Thoracic aorta (tissue), 2 donors: ENCODE measurements at places on chromosomes 16 and 17. TPM values are rescaled to one million over a fixed set of nuclear protein-coding genes. Genes with fewer than 3 reads are reported as not detected.

Gene HES7
- total RNA-seq, result not detected

Gene CSH2
- total RNA-seq, result not detected

Gene FNDC8
- not detected for total RNA-seq

Gene TNFRSF13B
- not detected for total RNA-seq

Gene MEOX1
- total RNA-seq, result 5.4 TPM

Gene CA7
- not detected for total RNA-seq

Gene CCDC57
- total RNA-seq, result 58.1 TPM

Gene PRDM7
- not detected for total RNA-seq

Gene TUBG2
- total RNA-seq, result 47.2 TPM

Gene FOXL1
- total RNA-seq, result 52.1 TPM

Gene TEX19
- not detected for total RNA-seq

Gene CRISPLD2
- total RNA-seq, result 116 TPM

DNA sequence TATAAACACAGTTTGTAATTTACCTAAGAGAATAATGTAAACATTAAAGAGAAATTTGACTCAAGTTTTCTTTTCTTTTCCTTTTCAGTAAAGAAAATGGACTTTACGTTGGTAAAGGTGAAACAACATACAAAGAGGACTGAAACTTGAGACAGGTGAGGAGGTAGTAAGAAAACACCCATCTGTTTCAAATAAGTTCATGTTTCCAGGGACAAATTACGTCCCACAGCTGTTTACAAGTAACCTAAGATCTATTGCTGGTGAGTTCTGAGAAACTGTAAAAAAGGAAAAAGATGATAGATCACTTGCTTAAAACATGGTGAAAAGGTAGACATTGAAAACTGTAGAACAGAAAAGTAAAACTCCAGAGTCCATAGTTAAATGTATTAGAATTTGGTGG lies 4.8 kb upstream of the ABCA5 start:
- no peak for DNase-seq

DNA sequence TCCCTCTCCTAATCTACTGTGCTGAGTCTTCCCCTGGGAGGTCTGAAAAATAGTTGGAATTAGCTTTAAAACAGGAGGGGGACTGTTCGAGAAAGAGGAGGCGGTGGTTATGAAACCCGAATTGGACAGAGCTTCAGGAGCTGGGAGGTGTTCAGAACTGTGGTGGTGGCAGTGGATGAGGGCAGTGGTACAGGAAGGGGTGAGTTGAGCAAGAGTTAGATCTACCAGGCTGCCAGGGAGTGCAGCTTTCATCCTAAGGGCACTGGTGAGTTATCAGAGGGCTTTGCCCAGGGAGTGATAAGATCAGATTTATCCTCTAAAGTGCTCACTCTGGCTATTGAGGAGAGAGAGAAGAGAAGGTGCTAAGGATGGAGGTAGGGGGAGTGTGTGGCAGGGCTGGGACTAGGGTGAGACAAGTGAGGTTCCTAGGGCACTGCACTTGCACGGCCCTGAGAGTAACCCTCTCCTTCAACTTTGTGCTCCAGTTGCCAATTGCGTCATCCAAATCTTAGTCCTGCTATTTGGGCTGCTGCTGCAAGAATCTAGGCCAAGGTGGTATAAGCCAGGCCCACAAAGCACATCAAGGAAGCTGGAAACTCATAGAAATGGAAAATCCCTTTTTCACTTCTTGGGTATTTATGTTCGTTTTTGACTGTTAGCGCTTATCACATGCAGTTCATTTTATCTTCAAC lies 540.3 kb downstream of the XYLT1 start:
- no peak for DNase-seq

DNA sequence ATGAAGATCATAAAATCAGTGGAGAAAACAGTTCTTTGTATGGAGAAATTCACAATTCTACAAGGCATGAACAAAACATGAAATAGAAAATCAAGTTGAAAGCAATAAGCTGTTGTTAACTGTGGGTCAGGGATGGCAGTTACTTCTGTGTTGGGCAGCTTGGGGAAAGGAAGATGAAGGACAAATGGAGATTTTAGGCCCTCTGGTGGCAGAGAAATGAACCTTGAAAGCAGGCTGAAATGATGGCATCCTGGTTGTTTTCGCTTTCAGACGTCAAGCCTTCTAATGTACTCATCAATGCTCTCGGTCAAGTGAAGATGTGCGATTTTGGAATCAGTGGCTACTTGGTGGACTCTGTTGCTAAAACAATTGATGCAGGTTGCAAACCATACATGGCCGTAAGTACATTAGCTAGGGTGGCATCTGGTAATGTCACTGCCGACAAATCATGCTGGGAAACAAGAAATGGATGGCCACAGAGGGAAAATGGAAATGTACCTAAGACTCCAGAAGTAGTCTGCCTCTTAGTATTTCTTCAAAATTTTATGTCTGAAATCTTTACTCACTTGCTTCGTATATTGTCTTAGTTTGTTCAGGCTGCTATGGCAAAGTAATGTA lies 108.9 kb downstream of the MAP2K6 start:
- no peak for DNase-seq

DNA sequence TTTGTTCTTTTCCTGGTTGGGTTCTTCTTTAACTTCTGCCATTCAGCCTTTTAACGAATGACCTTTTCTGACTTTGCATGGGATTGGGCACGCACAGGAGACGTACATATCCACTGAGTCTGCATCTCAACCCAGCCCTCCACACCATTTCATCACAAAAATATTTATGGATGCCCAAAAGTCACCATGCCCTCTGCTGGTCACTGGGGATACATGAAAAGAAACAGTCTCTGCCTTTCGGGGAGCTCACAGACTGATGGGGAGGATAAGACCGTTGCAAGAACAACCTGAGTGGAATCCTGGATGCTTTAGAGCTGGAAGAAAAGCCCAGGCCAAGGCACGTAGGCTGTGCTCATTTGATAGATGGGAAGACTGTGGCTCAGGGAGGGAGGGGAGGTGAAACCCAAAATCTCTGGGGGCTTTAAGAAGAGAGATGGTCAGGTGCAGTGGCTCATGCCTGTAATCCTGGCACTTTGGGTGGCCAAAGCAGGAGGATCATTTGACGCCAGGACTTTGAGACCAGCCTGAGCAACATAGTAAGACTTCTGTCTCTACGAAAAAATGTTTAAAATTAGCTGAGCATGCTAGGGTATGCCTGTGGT lies 7.9 kb upstream of the MT2A start:
- DNase-seq, result no peak

DNA sequence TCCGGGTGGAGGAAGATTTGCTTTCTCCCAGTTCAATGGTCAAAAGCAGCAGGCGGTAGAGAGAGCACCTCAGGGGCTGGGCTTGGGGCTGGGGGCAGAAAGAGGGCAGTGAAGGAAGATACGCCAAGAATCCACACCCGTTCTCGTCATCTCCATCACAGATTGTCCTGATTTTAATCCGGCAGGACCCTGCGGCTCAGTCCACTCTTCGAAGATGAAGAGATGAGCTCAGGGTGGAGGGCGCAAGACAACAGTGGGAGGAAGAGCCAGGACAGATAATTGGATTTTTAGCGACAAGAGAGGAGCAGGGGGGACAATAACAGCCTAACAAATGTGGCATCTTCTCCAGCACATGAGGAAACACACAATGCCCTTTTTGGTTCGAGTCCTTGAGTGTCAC lies 165.9 kb downstream of the SDK2 start:
- DNase-seq, result no peak

- DNase-seq, result no peak
Measured at GRCh38 chr16:69566240-69566980, 644 bp downstream of the NFAT5 start.

DNA sequence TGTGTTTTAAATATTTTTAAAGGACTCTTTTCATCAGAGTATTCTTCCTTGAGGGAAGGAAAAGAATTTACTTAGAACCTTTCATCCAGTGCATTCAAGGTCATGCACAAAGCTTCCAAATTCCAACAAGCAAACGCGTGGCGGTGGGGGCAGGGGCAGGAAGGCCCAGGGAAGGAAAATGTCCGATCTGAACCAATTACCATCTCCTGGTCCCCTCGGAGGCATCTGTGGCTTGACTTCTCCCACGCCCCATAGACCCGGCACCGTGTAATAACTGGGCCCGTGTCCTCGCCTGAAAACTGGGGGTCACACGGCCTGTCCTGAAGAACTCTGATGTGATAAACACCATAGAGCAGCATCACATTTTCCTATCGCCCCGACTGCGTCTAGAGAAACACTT lies 18.3 kb downstream of the MEAK7 start:
- DNase-seq, result no peak

- no peak for DNase-seq
Measured at GRCh38 chr16:69073181-69073702, 32.2 kb upstream of the HAS3 start.

DNA sequence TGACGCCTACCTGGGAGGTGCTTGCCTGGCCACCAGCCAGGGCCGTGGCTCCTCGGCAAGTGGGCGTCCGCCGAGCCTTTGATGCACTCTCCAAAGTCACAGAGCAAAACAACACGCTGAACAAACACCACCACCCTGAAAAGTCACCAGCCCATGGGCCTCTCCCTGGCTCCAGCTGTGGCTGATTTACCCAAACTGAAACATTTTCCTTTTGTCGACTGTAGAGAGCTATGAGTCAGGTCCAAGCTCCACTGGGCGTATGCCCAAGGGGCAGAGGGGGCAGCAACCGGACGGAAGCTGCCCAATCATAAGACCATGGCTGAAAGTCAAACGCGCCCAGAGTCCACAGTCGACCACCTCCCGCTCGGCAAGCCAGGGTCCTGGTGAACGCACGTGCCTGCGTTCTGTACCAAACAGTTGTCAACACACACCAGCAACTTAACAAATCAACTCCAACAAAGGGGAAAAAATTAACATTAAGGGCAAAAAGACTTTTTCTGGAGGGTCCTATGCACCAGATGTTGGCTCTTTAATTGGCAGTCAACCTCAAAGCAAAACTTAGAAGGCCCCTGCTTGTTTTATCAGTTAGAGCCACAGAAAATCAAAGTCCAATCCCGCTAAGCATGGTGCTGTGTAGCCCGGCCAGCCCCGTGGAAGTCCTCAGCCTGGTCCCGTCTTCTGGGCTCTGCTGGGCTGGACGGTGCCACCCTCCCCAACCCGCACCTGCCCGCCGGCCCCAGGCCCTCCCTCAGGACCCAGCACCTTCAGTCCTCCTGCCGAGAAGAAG lies 47.3 kb downstream of the TBC1D16 start:
- DNase-seq, result no peak

GRCh38 chr16:77009453-77009852 lies 181.5 kb upstream of the MON1B start:
- no peak for DNase-seq

DNA sequence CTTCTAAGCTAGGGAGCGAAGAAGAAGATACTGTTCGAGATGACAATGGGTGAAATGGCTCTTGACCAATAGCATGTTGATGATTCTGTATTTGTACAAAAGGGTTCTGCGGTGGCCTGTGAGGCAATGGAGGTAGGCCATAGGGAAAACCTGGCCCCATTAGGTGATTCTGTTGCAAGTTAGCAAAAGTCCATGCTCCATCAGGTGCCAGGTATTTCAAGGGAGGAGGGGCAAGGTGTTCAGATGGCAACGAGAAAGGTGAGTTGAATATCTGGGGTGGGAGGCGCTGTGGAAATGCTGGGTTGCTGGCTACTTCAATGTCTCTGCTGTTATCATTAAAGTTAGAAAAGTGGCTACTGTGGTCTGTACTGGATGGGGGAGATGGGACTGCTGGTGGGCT lies 62.8 kb downstream of the CACNG1 start:
- DNase-seq, result no peak

GRCh38 chr16:11759997-11760396 lies 17.3 kb upstream of the TXNDC11 start:
- DNase-seq, result no peak

GRCh38 chr17:50535407-50535806 lies 2.9 kb downstream of the EPN3 start:
- no peak for DNase-seq

DNA sequence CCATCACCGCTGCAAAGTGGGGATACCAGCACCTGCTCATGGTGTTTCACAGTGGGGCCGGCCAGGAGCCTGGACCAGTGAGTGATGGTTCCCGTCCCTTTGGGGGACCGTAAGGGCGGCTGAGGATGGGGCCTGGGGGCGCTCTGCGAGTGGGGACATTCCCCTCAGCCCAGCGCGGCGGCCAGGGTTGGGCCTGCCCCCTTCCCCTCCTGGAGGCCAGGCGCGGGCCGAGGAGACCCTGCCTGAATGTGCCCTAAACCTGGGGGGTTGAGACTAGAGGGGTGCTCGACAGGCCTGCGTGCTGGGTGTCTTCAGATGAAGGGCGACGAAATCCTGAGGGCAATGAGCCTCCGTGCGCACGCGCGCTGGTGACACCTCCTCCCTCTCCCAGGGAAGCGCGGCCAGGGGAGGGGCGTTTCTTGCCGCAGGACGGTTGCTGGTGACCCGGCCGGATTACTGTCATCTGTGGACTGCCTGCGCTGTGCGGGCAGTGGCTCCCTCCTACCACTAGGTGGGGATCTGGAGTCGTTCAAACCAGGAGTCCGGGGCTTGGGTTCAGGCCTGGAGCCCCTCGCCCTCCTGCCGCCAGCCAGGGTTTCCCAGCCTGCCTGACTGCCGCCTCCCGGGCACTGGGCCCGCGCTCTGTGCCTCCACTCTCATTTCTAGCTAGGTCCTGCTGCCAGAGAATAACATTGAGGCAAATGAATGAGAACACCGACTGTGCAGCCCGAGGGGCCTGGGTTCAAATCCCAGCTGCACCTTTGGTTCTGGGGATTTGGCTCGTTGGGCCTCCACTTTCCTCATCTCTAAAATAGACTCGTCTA lies 17.1 kb downstream of the TBX2 start:
- DNase-seq, result peak; percentile 73

GRCh38 chr17:45160447-45161287 lies 1.0 kb upstream of the HEXIM2 start:
- no peak for DNase-seq

DNA sequence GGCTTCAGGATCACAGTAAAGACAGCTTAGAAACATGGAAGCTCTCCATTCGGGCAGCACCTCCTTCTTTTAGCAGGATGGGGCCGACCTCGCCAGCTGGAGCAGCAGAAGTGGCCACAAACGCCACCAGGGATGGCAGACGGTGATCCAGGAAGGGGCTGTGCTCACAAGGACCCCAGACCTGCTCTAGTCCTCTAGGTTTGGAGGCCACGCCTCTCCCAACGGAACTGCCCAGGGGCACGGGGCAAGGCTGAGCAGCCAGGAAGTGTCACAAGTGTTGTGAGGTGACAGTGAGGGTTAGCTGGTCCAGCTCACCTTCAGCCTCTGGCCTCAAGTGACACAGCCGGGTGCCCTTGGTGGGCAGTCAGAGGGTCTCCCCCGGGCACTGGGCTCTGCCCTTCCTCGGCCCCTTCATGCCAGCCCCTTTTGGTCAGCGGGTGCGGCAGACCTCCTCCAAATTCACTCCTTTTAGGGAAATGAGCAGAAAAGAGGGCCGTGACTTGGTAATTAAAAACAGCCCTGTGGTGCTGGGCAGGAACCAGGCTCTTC lies 20.4 kb downstream of the CEP295NL start:
- DNase-seq, result no peak

- no peak for DNase-seq
Measured at GRCh38 chr17:15886804-15887203, 58.1 kb upstream of the ADORA2B start.

- DNase-seq, result no peak
Measured at GRCh38 chr17:78131172-78132083, 857 bp downstream of the TMC8 start.

- no peak for DNase-seq
Measured at GRCh38 chr17:73376636-73377035, 64.8 kb upstream of the CDC42EP4 start.

- DNase-seq, result no peak
Measured at GRCh38 chr17:55545806-55546205, 34.6 kb upstream of the SMIM36 start.

GRCh38 chr17:47949197-47949759 lies 7.9 kb downstream of the PNPO start:
- DNase-seq, result peak; percentile 23

GRCh38 chr16:85800321-85800669 lies 800 bp downstream of the COX4I1 start:
- DNase-seq, result no peak

- DNase-seq, result no peak
Measured at GRCh38 chr17:31902693-31903092, 1.2 kb upstream of the UTP6 start.
